Activated T-helper 1 cell treated with anti-CD3 and anti-CD28 coated beads, Interleukin-12 subunit alpha, Interleukin-12 subunit beta, Interleukin-2, Interleukin-4 antibody, amounts not matched to agents 30 ng/mL and 10 ng/mL and 1 ng/mL, durations not matched to agents 14 hours and 24 hours and 36 hours (primary cell): ENCODE measurements at places on chromosomes 16 and 17. TPM values are rescaled to one million over a fixed set of nuclear protein-coding genes. Genes with fewer than 3 reads are reported as not detected.

- H3K36me3 ChIP-seq, result peaks cover 5% of the 10 kb centered on the region
- peaks cover 3% of the 10 kb centered on the region for H3K27me3 ChIP-seq
- H3K4me1 ChIP-seq, result peaks cover 23% of the 10 kb centered on the region
These were observed 12.2 kb downstream of the GNGT2 start for GRCh38 chr17:49198211-49198610.

DNA sequence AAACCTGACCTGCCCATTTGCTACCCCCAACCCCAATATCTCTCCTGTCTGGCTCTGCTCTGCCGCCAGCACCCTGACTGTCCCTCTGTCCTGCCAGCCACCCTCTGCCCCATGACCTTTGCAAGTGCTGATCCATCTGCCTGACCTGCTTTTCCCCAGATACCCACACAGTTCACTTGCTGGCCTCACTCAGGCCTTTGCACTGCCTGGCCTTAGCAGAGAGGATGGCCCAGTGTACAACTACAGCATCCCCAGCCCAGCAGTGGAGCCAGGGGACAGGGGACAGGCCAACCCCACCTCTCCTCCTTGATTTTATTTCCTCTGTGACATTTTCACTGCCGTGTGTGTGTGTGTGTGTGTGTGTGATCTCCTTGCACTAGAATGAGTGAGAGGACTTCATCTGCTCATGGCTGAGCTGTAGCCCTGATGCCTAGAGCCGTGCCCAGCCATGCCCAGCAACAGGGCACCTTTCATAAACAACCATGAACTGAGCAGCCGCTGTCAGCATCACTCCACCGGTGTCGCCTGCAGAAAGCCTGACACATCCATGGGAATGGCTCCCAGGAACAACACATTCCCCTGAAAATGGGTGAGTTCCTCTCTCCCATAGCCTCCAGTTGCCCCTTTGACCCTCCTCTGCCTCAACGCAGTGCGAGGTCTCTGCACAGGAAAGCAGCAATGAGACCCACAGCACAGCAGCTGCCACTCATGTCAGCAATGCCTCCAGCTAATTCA is 36.0 kb upstream of the RBFOX3 start:
- no peaks in the 10 kb centered on the region for H3K4me1 ChIP-seq
- no peaks in the 10 kb centered on the region for H3K36me3 ChIP-seq
- no peak overlapping the region for H3K27ac ChIP-seq
- no peak for DNase-seq

DNA sequence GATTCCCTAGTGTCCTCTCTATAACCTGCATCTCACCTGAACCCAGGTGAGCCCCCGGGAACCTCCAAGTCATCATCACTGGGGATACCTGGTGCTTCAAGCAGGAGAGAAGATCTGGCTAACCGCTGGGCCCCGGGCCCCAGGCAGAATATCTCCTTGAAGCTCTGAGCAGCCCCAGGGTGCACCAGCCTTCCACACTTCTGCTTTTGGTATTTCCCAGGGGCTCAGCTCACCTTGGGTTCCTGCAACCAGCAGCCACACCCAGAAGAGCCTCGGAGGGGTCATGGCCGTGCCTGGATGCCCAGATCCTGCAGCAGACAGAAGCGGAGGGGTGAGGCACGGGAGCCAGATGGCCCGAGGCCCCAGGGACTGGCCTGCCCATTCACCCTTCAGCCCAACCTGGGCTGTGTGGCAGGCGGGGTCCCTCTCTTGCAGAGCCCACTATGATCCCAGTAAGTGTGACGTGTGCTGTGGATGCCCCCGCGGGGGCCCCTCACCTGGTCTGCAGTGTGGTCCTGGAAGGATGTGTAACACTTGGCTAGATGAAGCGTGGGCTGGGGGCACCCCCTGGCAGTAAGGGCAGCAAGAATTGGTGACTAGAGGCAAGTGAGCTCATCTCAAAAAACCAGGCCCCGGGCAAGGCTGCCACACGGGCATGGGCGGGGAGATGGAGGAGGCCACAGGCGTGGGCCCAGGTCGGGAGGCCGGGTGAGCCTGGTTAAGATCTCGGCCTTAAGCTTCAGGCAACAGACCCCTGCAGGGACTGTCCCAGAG is 2.6 kb downstream of the LGALS3BP start:
- H3K4me3 ChIP-seq, result peak overlapping the region; percentile 74
- H3K36me3 ChIP-seq, result peaks cover 13% of the 10 kb centered on the region
- peaks cover 10% of the 10 kb centered on the region for H3K4me1 ChIP-seq
- DNase-seq, result no peak
- H3K27ac ChIP-seq, result peak overlapping the region; percentile 65

GRCh38 chr16:86882586-86883280 is 304.4 kb downstream of the FOXL1 start:
- no peaks in the 10 kb centered on the region for H3K4me1 ChIP-seq
- peaks cover 28% of the 10 kb centered on the region for H3K27me3 ChIP-seq
- no peaks in the 10 kb centered on the region for H3K36me3 ChIP-seq

DNA sequence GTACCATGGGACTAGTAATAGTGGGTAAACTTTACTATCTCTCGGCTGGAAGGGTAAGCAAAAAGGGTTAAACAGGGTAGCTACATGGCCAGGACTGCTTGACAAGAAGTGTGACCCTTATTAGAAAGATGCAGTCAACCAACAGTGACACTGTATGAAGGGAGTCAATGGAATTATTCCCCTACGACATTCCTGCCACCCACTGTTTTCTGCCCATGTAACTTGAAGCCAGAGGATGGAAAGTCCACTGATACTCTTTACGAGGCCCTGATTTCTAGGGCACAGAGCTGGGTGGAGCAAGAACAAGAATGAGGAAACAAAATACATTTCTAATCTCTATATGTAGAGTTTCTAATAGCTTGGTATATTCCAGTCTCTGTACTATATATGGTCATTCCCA is 1102.5 kb downstream of the CDH11 start:
- H3K27ac ChIP-seq, result no peak overlapping the region
- no peak overlapping the region for H3K4me3 ChIP-seq
- no peaks in the 10 kb centered on the region for H3K36me3 ChIP-seq
- no peaks in the 10 kb centered on the region for H3K27me3 ChIP-seq
- no peaks in the 10 kb centered on the region for H3K4me1 ChIP-seq

GRCh38 chr17:58527306-58527705 is 12.9 kb upstream of the MTMR4 start:
- H3K4me1 ChIP-seq, result peaks cover 13% of the 10 kb centered on the region
- no peak overlapping the region for H3K4me3 ChIP-seq
- H3K36me3 ChIP-seq, result no peaks in the 10 kb centered on the region
- H3K27me3 ChIP-seq, result peaks cover 21% of the 10 kb centered on the region
- DNase-seq, result no peak

- no peak for DNase-seq
- H3K27ac ChIP-seq, result peak overlapping the region; percentile 62
- H3K27me3 ChIP-seq, result no peaks in the 10 kb centered on the region
- peaks cover 38% of the 10 kb centered on the region for H3K36me3 ChIP-seq
These were observed 13.8 kb downstream of the USP22 start for GRCh38 chr17:21029036-21029435.

DNA sequence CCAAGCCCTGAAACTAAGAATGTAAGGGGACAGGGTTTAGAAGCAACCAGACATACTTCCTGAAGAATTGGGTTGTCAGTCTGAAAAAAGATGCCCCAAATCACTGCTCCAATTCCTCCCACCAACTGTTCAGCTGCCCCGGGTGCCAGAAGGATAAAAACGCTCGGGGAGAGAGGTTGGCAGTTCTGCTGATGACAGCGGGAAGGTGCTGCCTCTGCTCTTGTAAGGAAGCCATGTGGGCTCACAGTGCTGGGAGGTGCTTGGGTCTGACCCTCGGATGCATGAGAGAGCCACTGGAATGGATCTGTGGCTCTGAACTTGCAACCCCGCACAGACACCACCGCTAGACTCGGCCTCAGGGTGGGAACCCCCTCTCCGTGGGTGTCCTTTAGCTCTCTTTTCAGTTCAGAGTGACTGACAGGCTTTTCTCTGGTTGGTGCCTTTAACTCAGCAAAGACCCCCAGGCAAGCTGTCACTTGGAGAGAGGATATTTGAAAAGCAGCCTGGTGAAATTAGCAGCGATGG is 364.8 kb upstream of the RBFOX1 start:
- no peak overlapping the region for H3K4me3 ChIP-seq
- no peaks in the 10 kb centered on the region for H3K36me3 ChIP-seq
- no peaks in the 10 kb centered on the region for H3K27me3 ChIP-seq
- no peaks in the 10 kb centered on the region for H3K4me1 ChIP-seq

DNA sequence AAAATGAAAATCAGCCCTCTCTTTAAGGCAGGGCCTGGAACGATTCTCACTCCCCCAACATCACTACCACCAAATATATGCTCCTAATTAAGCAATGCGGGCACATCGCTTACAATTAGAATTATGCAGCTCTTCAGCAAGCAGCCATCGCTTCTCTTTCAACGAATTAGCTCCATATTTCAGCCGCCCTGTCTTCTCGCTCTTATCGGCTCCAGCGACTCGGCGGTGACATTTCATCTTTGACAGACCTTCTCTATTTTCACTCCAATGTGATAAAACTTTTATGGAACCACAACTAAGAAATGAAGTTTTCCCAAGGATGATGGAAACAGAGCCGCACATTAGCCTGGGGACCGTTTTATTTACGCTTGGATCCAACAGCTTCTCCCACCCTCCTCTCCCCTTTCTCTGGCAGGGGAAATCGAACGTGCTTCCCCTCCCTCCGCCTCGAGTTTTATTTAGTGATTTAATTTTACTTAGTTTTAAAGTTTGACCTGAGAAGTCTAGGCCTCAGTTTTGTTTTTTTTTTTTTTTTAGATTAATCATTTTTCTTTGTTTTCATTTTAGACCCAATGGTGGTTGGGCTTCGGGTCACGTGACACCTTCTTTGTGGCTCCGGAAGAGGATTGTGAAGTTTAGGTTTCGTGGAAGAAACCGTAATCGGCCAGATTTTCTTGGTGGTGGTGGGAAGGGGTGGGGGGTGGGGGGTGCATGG is 3.1 kb upstream of the HOXB2 start:
- peaks cover 3% of the 10 kb centered on the region for H3K27me3 ChIP-seq
- peak overlapping the region; percentile 75 for H3K4me3 ChIP-seq
- H3K36me3 ChIP-seq, result peaks cover 9% of the 10 kb centered on the region
- DNase-seq, result peak; percentile 43

DNA sequence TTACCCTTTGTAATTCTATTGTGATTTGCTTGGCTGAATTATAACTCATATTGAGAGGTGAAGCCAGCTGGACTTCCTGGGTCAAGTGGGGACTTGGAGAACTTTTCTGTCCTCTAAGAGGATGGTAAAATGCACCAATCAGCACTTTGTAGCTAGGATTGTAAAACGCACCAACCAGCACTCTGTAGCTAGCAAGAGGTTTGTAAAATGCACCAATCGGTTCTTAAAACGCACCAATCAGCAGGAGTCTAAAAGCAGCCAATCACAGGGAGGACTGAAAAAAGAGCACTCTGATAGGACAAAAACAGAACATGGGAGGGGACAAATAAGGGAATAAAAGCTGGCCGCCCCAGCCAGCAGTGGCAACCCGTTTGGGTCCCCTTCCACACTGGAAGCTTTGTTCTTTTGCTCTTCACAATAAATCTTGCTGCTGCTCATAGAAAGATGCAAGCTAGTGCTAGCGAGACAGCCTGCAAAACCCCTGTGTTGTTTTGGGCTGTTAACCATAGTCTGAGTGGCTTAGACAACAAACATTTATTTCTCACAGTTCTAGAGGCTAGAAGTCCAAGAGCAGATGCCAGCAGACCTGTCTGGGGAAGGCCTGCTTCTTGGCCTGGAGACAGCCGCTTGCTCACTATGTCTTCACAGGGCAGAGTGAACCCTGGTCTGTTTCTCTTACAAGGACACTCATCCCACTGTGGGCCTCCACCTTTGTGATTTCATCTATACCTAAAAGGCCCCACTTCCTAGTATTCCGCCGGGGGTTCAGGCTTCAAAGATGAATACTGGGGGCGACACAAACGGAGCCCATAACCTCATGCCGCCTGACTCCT is 39.0 kb upstream of the CRISPLD2 start:
- H3K27ac ChIP-seq, result no peak overlapping the region
- H3K27me3 ChIP-seq, result no peaks in the 10 kb centered on the region
- peaks cover 32% of the 10 kb centered on the region for H3K36me3 ChIP-seq
- DNase-seq, result no peak

DNA sequence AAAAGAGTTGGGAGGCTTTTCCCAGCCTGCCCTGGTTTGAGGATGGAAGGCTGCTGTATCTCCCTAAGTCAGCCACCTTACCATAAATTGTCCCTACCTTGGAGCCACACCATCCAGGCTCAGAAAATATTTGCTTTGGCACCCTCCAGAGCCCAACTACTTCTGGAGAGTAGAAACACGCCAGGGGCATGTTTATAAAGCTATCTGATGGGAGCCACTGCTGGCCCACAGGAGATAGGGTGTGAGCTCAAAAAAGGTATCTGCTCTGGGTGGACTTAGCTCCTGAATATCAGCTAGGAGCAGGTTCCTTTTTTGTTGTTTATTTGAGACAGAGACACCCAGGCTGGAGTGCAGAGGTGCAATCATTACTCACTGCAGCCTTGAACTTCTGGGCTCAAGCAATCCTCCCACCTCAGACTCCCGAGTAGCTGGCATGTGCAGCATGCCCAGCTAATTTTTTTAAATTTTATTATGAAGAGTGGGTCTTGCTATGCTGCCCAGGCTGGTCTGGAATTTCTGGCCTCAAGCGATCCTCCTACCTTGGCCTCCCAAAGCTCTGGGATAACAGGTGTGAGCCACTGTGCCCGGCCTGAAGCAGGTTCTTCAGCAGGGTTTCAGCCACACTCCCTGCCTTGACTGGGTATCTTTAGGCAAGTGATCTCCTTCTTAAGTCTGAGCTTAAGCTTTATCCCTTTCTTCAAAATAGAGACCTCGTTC is 147.1 kb downstream of the SALL1 start:
- H3K36me3 ChIP-seq, result no peaks in the 10 kb centered on the region
- H3K27ac ChIP-seq, result no peak overlapping the region
- H3K4me1 ChIP-seq, result no peaks in the 10 kb centered on the region
- H3K4me3 ChIP-seq, result no peak overlapping the region
- no peak for DNase-seq

- H3K4me3 ChIP-seq, result no peak overlapping the region
- no peaks in the 10 kb centered on the region for H3K4me1 ChIP-seq
- no peaks in the 10 kb centered on the region for H3K36me3 ChIP-seq
- H3K27me3 ChIP-seq, result peaks cover 23% of the 10 kb centered on the region
- no peak for DNase-seq
- no peak overlapping the region for H3K27ac ChIP-seq
These were observed 480.1 kb downstream of the SOX9 start for GRCh38 chr17:72600934-72601333.

- peaks cover 4% of the 10 kb centered on the region for H3K27me3 ChIP-seq
- no peaks in the 10 kb centered on the region for H3K4me1 ChIP-seq
- H3K4me3 ChIP-seq, result no peak overlapping the region
- peak; percentile 70 for DNase-seq
These were observed 18.5 kb upstream of the NAGLU start for GRCh38 chr17:42517516-42517915.

- no peak overlapping the region for H3K27ac ChIP-seq
- H3K36me3 ChIP-seq, result no peaks in the 10 kb centered on the region
- no peaks in the 10 kb centered on the region for H3K4me1 ChIP-seq
- no peak for DNase-seq
- peaks cover 4% of the 10 kb centered on the region for H3K27me3 ChIP-seq
These were observed 50.5 kb downstream of the CACNG5 start for GRCh38 chr17:66885417-66885816.

Gene GPS2
- 52.3 and 59.0 TPM in 2 replicates for total RNA-seq

Gene CACNB1
- total RNA-seq, result 21.8 and 22.3 TPM in 2 replicates

Gene MYH13
- total RNA-seq, result not detected in 2 replicates

Gene EPOP
- total RNA-seq, result 56.5 and 58.8 TPM in 2 replicates

Gene CCL3
- 1,244 and 1,261 TPM in 2 replicates for total RNA-seq
